ENCODE measurements at places on chromosomes 12 and 14. TPM values are rescaled to one million over a fixed set of nuclear protein-coding genes. Genes with fewer than 3 reads are reported as not detected.

DNA sequence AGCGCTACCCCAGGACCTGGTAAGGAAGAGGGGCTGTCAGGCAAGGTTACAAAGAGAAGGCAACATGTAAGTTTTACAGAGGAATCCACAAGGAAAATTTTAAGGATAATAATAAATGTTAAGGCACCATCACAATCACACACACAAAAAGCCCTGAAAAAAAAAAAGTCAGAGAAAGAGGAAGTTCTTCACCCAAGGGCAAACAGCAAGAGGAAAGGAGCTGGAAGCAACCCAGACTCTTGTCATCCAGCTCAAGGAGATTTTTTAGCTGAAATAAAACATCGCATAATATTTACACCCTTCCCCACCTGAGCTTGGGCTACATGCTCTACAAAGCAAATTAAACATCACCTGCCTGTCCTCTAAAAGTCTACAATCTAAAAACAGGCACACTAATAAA is 9.5 kb downstream of the SPTB start:
- no peak for DNase-seq

GRCh38 chr14:38611928-38612327 is 356.0 kb upstream of the CLEC14A start:
- no peak for DNase-seq

DNA sequence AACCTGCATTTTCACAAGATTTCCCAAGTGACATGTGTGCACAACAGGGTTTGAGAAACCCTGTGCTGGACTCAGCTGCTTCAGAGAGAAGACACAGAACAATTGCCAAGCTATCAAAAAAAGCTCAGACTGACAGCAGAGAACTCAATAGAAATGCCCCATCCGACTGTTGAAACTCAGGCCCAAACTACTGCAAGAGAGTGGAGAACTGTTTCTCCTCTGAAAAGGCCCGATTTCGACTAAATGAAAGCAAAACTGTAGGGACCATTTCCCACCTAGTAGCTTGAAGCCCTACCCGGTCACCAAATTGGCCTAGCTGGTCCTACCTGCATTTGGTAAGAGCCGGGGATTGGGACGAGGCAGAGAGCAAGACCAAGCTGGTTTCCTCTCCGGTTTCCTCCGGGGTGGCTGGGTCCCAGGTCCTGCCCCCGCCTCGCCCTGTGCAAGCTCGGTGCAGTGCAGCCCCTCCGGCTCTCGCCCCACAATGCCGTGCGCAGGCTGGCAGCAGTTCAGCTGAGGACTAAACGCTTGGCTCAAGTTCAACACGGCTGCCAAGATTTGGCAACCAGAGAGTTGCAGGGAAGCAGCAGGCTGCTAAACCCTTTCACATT is 1180.6 kb downstream of the VRK1 start:
- DNase-seq, result peak; percentile 82

- no peak for DNase-seq
Observed at GRCh38 chr14:99579903-99580571, 24.0 kb downstream of the CCDC85C start.

DNA sequence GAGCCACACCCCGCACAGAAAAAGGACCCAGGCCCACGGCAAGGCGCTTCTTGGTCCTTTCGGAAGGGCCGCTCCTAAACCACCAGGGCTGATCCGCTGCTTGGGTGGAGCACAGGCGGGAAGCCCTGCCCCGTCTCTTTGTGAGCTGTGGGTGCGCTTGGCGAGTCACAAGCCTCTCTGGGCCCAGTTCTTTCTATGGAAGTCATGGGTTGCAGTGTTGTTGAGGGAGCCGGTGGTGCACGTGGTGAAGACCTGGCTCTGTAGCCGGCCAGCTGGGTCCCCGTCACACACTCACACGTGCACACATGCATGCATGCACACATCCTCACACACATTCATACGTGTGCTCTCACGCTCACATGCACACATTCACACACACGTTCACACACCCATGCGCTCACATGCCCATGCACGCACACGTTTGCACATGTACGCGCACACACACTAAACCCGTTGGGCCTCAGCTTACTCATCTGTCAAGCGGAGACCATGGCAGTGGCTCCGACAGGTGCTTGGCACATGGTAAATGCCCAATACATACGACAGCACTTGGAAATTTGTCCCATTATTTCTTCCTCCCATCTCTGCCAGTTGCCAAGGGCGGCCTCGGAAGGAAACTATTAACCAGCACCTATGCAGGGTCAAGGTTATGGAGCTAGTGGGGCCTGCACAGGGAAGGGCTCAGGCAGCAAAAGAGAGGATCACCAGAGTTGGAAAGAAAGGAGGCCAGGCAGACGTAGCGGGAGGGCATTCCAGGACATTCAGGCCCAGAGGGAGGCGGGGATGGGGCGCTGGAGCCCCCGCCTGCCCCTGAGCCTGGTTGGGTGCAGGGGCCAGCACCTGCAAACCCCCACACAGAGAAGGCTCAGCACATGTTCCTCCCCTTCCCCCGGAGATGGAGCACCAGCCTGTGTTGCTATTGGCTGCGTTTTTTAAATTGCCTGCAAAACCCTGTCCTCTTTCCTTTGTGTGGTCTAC is 96.9 kb downstream of the SETD3 start:
- DNase-seq, result no peak

DNA sequence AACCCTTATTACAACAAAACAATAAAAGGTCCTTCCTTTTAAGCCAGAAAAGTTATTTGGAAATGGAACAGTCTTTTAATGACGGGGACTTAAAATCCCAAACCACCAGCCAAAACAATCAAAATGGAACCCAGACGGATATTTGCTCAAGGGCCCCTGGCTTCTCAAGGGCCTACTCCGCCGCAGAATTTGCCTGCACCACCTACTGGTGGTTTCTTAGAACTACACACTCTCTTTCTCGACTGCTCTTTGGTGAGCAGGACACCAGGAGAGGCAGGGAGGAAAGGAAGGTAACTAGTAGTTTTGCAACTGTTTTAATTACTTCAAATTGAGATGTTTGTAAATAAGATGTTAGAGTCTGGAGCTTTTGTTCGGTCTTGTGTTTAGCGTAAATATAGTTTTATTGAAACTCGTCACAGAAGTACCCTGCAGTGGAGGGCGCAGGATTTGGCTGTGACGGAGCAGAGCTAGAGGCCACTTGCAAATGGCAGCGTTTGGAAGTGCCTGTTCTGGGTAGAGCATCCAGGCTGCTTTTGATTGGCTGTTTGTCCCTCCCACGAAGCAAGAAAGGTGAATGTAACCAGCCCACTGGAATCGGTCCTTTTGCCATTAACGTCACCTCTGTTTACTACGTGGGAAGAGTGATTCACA is 238.5 kb downstream of the CACNA1C start:
- peak; percentile 44 for DNase-seq

GRCh38 chr14:58798173-58798572 is 160.4 kb downstream of the DACT1 start:
- no peak for DNase-seq

- no peak for DNase-seq
Observed at GRCh38 chr14:33790996-33791395, 159.9 kb downstream of the EGLN3 start.

GRCh38 chr12:93302331-93303229 is 75.1 kb upstream of the NUDT4 start:
- no peak for DNase-seq

DNA sequence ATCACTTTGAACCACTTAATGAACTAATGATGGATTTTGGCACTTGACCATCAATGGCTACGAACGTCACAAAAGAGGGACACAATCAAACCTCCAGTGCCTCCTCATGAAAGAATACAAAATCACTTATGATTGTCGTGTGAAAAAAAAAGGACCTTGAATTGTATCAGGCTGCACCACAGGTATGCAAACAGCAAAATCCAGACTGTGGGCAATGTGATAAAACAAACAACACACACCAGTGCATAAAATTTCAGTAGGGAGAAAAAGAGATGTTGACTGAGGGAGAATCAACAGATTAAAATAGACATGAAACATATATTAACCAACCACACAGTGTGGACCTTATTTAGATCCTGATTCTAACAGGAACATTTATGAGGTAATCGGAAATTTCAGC is 2.6 kb downstream of the TSPAN8 start:
- no peak for DNase-seq

DNA sequence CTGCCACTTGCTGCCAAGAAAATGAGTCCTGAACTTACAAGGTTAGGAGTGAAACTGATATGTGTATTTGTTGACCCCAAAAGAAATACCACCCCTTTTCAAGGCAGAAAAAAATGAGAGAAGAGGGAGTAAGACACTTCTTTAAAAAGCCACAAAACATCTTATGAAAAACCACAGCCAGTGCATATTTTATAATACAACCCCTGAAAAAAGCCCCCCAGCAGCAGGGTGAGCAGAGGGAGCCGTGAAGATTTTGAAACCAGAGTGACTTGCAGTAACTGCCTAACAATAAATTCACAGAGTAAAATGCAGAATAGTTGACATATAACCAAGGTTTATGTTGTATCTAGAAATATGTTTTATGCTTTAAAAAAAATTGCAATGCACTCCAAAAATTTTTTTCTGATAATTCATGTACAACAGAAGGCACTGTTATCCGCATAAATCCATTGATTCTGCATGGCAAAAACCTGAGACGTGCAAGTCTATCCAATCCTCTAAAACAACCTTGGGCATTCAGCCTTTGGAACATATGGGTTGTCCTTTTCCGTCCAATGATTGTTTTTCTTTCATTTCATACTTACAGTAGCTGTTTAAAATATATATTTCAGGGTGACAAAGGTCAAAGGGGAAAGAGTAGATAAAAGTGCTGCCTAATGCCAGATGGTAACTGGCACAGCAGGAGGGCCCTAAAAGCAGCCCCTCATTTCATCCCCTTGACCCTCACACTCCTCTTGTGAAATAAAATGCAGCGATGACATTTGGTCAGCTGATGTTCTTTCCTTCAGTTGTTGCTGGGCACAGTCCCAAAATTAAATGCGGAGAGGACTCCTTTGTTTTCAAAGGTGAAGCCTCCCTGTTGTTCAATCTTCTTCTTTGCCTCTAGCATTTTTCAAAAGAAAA is 65.3 kb downstream of the IPO8 start:
- DNase-seq, result no peak

GRCh38 chr14:89607453-89607852 is 190.4 kb upstream of the FOXN3 start:
- no peak for DNase-seq

DNA sequence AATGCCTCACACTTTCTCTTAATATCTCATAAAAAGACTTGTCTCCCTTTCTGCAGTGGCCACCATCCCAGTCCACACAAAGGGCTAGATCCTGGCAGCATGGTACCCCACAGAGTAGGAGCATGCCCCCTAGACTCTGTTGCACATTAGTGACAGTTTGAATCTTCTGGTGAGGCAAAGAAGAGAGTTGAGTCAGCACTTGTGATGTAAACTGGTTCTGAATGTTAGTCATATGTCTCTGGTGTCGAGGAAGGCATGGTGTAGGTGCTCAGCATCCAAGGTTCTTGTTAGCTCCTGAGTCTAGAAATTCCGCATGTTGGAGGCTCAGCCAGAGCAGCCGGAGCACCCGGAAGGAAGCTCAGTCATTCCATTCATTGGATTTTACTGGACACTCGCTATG is 9.8 kb downstream of the TTC9 start:
- no peak for DNase-seq

DNA sequence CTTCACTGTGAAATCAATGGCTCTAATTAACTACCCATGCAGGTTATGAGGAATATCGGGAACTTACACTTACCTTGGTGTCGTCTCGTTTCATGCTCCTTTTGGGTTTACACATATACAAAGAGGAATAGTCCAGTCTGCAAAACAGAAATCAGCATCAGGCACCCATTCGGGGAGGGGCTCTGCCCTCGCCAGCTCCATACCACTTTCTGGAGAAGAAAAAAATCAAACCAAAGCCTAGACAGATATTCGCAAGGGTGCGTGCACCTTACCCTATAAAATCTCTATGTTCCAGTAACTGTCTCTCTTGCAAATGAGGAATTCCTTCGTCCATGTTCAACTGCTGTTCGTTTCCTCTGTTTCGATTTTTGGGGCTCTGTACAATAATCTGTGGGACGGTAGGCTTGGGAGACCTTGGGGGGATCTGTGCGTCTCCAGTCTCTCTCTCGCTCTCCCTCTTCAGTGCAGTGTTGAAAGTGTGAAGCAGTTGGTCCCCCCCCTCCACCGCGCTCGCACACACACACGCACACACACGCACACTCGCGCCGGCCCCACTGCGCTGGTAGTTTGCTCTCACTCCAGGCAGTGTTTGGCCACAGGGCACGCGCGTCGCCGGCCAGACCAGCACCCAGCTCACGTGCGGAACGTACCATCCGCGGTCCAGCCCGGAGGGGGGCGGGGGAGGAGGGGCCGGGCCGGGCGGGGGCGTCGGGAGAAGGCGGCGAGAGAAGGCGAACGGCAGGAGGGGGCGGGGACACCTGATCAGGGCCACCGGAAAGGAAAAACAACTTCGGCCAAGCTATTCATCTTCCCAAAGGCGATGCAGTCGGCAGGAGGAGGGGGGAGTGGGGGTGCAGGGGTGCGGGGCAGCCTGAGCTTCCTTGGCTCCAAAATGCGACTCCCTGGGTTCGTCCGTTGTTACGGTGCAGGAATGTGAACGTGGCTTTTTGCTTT is at the start of gene BHLHE41:
TSS of gene BHLHE41 (minus strand) at position 592 of the 954 bp plus-strand sequence. CDS start at position 334, 258 bp downstream.
- DNase-seq, result no peak

DNA sequence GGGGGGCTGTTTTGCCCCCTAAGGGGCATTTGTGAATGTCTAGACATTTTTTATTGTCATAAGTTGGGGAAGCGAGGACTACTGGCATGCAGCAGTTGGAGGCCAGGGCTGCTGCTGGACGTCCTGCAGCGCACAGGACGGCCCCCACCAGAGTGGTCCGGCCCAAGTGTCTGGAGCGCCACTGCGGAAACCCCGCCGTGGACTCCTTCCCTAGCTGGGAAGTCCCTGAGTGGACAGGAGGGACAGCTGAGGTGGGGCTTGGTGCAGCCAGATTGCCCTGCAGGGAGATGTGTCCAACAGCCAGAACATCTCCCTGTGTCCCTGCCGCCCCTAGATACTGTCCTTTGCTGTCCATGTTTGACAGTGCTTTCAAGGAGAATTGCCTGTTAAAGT is 5.5 kb downstream of the CKB start:
- no peak for DNase-seq

DNA sequence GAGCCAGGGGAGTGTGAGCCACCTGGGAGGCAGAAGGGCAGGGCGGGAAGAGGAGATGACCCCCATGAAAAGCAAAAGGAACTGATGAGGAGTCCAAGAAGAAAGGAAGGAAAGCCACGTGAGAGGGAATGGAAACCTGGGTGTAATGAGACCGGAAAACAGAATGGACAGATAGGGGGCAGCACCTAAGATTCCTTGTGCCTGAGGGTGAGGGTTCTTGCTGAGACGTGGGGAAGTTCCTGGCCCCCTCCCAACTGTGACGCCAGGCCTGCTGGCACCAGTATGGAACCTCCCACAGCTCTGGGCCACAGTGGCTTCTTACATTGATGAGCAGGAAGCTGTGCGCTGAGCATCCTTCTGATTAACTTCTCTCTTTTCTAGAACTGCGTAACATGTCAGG is 30.8 kb downstream of the TTC7B start:
- no peak for DNase-seq

The SYNDIG1L gene
- not detected for total RNA-seq

The CLEC14A gene
- total RNA-seq, result not detected

The BDKRB2 gene
- total RNA-seq, result not detected

The LRP1-AS gene
- not detected for total RNA-seq

The LALBA gene
- not detected for total RNA-seq

The MYL2 gene
- total RNA-seq, result not detected

The ACSM4 gene
- total RNA-seq, result not detected

The FOXN4 gene
- total RNA-seq, result not detected

Measured in activated CD4-positive, alpha-beta T cell treated with anti-CD3 and anti-CD28 coated beads, Interleukin-2, amount 10 ng/mL, durations not matched to agents 7 days and 5 days (primary cell).